Activated CD8-positive, alpha-beta memory T cell treated with anti-CD3 and anti-CD28 coated beads for 1 hour (primary cell): ENCODE measurements at places on chromosomes 2 and 18.

DNA sequence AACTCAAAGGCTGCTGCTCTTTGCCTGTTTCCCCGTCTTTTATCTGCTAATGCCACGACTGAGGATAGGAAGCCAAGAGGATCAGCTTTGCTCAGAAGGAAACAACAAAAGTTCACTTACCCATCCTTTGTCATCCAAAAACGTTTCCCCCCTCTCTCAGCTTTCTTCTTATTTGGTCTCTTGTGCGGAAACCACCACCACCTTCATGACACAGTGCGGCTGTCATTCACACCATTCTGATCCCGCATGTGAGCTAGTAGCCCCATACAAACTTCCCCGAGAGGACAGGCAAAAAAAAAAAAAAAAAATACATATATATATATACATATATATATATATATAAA is 656 bp downstream of the LRRTM4 start:
- DNase-seq = no peak

GRCh38 chr2:219441451-219442255 is 7.0 kb downstream of the SPEG start:
- peak; percentile 44 for DNase-seq

DNA sequence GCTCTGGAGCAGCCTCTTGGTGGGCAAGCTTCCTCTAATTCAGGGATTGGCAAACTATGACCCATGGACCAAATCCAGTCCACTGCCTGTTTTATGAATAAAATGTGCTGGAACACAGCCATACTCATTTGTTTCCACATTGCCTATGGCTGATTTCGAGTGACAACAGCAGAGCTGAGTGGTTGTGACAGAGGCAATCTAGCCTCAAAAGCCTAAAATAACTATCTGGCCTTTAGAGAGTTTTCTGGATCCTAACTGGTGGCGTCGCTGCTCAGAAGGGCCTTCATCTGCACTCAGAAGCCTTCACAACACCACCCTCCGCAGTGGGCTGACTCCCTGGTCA is 147.1 kb downstream of the CCBE1 start:
- DNase-seq = no peak

GRCh38 chr18:74994502-74995418 is 214.2 kb downstream of the PTGR3 start:
- DNase-seq = no peak

DNA sequence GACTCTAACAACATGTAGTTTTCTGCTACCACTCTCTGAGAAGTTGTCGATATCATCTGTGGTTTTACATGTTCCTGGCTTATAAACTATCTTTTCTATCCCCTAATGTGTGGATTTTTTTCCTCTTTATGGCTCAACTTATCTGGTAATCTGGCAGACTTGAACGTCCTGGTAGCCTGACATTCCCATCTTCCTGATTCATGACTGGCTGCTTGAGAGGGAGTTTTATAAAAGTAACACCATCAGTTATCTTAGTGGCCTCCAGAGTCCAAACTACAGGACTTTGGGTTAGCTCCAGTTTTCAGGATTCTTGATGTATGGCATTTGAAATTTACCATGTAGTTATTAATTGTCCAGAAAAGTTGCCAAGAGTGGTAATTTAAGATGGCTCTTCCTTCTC is 174.0 kb upstream of the GULP1 start:
- no peak for DNase-seq

DNA sequence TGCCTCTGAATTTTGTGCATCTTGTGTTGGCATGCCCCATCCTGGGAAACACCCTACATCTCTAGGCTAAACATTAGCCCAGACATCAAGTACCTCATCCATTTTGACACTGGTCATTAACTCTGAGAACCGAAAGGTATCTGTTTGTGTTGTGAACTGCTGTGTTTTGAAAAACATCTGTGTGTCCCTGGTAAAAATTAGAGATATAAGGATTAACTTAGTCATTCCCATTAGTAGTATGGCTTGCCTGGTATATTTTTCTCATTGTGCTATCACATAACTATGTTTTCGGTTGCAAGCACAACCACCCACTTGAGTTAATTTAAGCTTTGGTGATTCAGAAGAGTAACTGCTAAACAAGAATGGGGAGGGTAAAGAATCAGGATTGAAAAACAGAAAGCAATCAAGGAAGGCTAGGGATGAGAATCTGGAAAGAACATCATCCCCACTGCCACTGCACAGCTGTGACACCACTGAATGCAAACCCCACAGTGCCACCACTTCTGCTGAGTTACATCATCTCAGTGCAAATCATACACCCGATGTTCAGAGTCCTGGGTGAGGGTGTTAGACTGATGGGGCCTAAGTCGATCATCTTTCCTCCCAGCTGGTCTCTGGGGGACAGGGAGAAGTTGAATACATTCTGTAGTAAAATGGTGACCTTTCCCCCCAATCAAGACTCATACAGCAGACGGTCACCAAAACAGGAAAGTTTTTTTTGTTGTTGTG is 234.0 kb downstream of the EPHA4 start:
- DNase-seq = no peak

GRCh38 chr18:74050807-74051206 is 96.8 kb downstream of the FBXO15 start:
- no peak for DNase-seq
